ENCODE measurements at places on chromosomes 3 and 15. TPM values are rescaled to one million over a fixed set of nuclear protein-coding genes. Genes with fewer than 3 reads are reported as not detected.

GRCh38 chr3:149967086-149967685, 3.5 kb downstream of the PFN2 start:
- peak; percentile 51 for DNase-seq

Gene CLRN1
- polyA plus RNA-seq: not detected

Gene C3orf70
- not detected for polyA plus RNA-seq

DNA sequence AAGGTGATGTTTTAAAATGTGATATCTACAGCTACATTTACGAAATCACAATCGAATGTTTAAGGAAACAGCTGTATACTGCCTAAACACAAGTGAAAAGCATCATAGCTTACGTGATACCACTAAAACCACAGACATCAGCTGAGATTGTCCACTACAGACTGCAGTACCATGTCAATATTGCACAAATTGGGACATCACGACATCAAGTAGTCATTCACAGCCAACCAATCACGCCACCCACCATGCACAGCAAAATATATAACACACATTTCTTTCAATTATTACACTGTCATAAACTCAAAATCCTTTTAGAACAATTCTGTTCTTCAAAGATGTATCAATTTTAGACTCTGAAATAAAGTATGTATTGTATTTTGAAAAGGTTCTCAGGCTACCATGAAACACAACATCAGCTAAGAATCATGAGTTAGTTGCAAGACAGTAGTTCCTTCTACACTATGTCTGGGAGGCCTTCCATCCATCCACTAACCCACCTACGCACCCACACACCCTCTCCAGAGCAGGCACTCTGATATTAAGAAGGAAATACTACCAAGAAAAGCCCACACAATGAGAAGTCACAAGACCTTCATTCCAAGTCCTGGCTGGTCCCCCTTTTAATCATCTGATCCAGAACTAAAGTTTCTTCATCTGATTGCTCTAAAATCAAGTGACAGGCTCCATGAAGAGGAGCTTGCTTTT, 3.1 kb downstream of the DMXL2 start:
- no peak for DNase-seq

DNA sequence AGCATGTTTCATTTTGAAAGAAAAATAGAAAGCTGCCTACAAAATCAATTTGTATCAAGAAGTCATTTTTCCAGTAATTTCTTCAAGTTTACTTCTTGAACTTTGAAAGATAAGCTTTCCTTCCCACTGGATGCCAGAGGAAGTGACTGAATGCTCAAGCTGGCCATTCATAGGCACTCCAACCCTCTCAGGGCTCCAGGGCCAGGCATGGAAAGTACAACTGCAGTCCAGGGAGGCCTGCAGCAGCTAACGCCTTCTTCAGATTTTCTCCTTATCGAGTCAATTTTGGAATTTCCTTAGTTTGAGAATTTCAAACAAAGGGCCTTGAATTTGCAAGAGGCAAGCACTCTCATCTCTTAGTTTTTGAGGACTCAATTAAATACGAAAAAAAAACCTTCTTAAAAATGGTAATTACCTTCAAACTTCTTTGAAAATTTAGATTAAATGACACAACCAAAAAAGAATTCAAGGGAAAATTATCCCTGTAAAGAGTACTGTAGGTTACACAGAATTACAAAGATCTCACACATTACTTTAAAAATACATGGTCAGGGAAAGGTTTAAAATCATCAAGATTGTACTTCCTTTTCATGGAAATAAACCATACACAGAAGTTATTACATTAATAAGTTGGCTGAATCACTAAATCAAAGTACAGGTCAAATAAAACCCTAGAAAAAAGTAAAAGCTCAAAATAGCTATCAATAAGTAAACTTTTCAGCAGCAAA, 2.5 kb downstream of the UBP1 start:
- DNase-seq: peak; percentile 28

DNA sequence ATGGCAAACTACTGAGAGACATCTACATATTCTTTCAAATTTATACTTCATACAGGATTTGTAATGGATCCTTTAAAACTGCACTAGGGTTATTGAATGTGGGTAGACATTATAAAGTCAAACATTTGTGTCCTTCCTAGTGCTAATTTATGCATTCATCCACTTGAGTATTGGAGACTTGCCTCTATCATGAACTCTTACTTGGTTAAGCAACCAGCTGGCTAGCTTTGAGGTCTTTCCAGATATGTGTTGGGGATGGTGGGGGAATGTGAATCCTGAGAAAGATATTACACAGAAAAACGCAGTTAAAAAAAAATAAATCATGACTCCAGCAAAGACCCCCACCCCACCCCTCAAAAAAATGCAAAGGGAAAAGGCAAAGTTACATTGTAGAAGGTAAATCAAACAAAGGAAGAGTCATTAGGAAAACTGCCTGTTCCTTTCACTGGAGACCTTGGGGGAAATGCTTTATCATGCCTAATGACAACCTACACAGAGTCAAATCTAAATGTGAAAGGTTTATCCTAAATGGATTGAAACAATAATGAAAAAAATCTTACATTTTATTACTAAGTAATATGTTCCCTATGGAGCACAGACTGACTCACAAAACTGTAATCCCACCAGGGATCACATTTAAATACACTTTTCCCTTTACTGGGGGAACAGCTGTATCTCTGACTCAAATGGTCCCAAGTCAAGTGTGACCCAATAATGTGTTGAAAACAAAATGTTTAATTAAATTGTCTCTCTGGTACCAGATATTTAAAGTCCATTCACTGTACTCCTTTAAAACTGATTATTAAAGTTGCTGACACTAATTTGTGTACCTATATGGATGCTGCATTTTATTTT, 522.3 kb downstream of the ROBO1 start:
- DNase-seq: no peak

Data from foreskin keratinocyte (primary cell).